Fibroblast of skin of left biceps (primary cell): ENCODE measurements at places on chromosomes 5 and 9.

DNA sequence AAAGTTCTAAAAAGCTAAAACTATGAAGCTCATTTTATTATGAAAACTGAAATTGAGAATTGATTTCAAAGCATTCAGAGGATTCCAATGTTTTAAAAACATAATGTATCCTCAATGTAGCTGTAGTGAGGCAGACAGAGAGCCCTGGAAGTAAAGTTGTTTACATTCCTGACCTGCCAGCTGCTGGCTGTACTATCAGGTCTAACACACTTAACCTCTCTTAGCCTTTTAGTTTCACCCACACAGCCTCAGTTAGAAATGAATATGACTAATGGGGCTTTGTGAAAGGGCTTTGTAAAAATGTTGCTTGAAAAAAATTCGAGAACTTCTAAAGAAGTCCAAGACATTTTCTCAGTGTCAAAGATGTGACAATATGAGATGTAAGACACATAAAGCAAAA is 122.6 kb downstream of the FBXL17 start:
- no peak for DNase-seq

- DNase-seq: no peak
These were observed 8.9 kb downstream of the MTRR start for GRCh38 chr5:7877851-7878250.

DNA sequence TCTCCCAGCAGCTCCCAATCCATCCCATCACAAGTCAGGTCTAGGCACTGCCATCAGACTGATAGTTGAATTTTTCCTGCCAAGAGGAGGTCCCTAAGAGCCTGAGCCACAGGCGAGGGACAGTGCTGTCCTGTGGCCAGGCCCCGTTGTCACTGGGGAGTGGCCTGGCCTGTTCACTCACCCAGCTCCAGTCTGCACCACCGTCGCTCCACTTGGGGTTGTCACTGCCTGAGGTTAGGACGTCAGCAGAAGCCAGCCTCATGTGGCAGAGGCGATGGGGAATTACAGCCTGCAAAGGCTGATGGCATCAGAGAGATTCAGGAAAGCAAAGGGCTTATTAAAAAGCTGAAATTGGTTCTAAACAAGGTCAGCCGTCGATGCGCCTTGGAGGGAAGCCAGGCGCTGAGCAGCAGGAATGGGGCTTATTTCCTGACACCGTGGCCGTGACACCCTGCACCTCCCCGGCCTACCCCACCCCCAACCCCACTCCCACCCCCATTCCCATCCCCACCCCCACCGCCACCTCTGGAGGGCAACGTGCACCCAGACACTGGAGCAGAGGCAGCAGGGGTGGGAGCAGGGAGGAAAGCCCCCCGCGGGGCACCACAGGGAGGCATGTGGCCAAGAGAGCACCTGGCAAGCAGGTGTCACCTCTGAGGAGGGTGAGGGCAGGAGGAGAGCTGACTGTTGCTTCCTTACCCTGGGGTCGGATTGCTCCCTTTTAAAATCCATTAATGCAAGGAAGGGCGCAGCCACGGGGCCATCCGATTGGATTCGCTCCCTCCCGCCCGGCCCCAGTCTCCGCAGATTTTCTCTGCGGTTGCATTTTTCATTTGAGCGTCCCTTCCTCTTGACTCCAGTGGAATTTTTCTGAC is 3.1 kb upstream of the DBH start:
- no peak for DNase-seq

DNA sequence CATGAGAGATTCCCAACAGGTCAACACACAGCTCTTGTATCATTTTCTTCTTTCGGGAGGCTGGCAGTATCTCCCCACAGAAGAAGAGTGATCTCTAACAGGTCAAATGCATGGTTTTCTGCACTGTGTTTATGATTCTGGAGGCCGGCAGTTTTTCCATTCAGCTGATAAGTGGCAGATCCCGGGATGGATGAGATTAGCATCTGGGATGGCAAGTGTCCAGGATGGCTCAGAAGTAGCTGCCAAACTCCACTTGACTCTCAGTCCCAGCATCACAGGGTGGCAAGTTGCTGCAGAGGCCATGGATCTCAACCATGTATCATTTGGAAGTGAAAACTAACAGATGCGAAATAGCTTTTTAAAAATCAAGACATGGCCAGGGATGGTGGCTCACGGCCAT is 97.8 kb upstream of the SLC44A1 start:
- DNase-seq: no peak

DNA sequence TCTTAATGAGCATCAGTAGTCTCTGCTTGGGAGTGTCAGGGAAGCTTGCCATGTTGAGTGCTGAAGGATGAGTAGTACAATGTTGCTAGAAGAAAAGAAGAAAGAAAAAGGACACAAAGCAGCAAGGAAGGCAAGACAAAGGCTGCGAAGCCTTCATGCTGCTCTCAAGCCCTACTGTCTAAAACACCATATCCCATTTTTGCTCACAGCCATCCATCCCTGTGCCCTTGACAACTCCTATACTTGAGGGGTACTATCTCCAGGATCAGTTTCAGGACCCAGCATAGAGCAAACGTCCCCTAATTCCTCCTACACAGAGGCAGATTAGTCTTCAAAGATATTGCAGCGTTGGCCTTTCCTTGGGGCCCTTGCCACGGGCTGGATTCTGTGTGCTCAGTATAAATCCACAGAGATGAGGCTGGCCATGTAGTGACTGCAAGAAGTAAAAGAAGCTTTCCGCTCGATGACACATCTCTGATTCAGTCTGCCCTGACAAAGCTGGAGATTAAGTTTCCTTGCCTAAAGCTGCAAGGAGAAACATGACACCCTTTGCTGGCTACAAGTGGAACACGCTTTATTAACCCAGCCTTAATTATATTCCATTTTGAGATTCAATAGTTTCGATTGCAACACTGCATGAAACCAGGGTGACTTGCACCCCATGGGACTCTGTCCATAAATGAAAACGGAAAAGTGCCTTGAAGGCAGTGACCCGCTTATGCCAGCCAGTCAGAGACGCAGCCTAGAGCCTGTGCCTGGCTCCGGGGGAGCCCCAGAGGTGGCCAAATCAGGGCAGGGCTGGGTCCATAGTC is 304.6 kb downstream of the ACTL7B start:
- peak; percentile 66 for DNase-seq

DNA sequence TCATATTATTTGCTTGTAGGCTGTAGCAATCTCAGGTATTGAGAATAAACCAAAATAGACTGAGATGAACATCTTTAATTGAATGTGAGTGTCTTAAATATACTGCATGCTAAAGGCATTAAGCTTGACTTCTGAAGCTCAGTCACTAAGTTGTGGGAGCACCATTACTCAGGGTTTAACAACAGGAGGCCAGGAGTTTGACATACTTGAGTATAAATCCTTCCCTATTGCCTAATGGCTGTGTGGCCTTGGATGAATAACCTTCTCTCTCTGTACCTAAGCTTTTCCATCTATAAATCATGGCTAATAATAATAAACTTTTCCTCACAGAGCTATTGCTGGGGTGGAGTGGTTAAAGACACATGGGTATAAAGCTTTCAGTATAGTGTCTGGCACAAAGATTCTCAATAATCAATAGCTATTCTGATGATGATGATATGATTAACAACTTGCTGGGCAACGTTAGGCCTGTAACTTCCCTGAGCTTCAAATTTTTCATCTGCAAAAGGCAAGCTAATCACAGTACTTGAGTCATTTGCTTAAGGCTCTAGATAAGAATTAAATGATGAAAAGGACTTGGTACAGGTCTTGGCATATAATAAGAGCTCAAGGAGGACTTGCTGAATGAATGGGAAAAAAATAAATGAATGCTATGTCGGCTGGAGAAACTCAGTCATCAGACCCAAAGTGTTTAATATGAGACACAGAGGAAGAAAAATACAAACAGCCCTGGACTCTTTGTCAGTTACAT is 174.0 kb upstream of the IL12B start:
- DNase-seq: peak; percentile 36

DNA sequence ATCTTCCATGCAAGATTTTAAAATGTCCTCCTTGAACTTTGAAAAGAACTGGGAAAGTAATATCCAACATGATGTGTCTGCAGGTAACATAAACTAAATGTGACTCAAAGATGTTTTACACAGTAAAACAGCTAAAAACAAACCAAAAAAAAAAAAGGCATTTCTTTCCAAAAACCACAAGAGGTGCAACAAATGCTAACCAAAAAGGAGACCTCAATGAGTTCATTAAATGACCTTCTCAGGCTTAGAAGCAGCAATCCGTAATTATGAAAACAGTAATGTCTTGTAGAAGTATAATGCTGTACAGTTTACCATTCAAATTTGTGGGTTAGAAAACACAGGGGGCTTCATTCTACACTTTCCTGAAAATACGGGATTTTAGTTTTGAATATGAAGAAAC is 2.5 kb downstream of the RNF145 start:
- DNase-seq: no peak

DNA sequence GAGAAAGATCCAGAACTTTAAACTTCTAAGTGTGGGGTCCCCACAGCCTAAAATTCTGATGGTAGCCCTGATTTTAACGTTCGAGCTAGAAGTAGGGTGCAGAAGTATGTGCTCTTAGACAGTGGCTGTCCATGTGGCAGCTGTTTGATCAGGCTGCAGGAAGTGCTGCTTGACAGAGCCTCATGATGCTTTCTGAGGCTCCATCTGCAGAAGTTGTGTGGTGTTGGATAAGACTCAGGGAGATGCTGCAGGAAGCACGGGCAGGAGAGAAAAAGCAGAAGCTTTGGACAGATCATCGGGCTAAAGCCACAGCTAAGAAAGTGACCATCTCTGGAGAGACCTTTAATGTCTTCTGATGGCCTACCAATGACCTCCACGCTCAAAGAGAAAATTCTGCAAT is 8.1 kb downstream of the MTMR12 start:
- DNase-seq: no peak

DNA sequence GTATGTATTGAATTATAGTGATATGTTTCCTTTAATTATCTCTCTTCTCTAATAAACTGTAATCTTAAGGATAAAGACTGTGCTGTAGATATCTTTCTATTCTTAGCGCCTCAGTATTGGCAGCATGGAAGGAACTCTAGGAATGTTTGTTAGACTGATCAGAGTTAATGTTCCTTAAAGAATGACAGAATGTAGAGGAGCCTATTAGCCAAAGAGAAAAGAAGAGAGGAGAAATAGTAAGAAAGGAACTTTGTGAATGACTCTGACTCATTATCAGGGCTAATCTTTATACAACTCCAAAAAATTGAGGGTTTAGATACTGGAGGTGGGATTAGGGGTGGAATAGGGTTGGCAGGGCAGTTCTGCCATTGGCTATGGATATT is 59.0 kb upstream of the NUDT12 start:
- no peak for DNase-seq
